Kidney epithelial cell (primary cell): ENCODE measurements at places on chromosomes 5 and 9.

DNA sequence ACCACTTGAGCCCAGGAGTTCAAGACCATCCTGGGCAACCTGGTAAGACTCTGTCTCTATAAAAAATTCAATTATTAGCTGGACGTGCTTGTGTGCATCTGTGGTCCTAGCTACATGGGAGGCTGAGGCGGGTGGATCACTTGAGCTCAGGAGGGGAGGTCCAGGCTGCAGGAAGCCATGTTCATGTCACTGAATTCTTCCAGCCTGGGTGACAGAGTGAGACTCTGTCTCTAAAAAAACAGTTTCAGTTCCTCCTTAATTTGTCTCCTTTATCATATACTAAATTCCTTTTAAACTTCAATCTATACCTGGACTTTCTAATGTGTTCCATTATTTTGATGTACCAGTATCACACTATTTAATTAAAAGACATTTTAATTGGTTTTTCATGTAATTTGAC lies 422.2 kb upstream of the TLE4 start:
- no peak for DNase-seq

- no peak for DNase-seq
Measured at GRCh38 chr9:88458716-88459465, 70.6 kb downstream of the SPIN1 start.

DNA sequence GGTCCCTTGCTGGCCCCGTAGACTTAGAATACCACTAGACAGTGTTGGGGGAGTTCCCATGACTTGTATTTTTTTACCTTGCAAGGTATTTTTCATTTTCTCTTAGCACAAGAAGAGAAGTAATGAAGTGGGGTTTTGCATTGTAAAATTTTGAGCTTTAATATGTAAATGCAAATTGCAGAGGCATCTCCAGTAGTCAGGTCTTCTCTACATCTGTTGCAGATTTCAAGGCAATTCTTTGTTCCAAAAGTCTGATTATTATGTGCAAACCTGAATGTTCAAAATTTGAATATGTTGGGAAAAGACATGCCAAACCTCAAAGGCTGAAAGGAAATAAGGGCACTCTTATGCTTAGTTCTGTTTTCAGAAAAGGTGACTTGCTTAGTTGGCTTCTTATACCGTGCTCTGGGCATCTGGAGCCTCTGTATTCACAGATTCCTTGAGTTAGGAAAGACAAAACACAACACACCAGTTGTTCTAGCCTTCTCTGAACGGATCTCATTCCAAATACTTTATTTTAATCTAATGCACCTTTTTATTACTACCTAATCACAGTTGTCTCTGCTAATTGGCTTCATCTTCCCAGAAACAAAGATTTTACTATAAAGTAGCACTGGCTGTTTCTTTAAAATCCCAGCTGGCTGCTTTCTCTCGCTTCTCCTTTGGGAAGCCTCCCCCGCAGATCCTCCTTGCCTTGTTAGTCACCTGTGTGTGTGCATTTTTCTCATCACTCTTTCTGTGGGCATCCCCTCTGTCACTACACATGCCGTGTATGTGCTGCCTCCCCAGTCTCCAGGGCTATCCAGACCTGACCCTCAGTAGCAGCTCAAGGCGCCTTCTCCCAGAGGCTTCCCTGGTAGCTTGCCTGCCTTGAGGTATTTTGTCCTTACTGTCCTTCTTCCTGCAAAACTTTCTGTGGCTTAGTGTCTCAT lies 138.2 kb downstream of the TLE4 start:
- no peak for DNase-seq

- no peak for DNase-seq
Measured at GRCh38 chr5:1834721-1835429, 33.7 kb downstream of the NDUFS6 start.

DNA sequence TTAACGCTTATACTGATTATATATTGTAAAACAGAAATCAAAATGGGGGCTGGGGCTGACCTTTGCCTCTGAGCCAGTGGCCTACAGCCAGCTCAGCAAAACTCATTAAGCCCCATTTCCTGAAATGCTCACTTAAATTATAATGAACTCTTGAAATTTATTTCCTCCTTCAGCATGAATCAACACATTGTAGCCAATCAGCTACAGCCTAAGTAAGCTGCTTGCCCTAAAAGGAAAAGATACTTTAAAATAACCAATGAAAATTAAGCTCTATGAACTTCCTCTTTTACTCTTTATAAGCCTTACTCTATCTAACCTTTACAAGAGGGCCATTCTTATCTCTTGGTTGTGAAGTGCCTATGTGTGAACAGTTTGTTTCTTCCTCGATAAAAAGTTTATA lies 33.5 kb upstream of the SUB1 start:
- DNase-seq, result no peak

DNA sequence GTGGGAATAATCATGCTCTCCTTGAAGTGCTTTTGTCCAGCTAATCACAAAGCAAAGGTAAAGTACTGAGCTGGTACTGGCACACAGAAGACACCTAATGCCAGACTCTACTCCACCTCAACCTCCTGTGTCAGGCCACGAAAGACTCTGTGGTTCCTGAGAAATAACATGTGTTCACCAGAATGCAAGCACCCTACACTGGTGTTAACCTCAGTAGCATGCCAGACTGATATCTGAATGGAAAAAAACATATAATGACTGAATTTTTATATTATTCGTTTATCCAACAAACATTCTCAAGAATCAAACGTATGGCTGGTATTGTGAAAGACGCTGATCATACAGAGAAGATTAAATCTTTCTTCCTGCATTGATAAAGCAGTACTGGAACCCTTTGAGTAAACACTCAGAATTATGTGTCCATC lies 97.1 kb upstream of the IFNE start:
- DNase-seq, result no peak

GRCh38 chr9:123528501-123528900 lies 172.5 kb downstream of the CRB2 start:
- no peak for DNase-seq
